ENCODE measurements at places on chromosomes 7 and 10. TPM values are rescaled to one million over a fixed set of nuclear protein-coding genes. Genes with fewer than 3 reads are reported as not detected.

Gene HTR5A
- total RNA-seq: not detected

- DNase-seq: peak; percentile 90
- no peaks in the 10 kb centered on the region for H3K36me3 ChIP-seq
- H3K4me1 ChIP-seq: peaks cover 11% of the 10 kb centered on the region
- peak overlapping the region; percentile 87 for H3K27ac ChIP-seq
Observed at GRCh38 chr7:101017064-101017777, 2.7 kb upstream of the MUC17 start.

GRCh38 chr7:50661345-50662040, 96.3 kb upstream of the DDC start:
- no peak overlapping the region for H3K27ac ChIP-seq
- no peaks in the 10 kb centered on the region for H3K27me3 ChIP-seq
- H3K36me3 ChIP-seq: peaks cover 32% of the 10 kb centered on the region
- H3K4me1 ChIP-seq: peaks cover 37% of the 10 kb centered on the region

DNA sequence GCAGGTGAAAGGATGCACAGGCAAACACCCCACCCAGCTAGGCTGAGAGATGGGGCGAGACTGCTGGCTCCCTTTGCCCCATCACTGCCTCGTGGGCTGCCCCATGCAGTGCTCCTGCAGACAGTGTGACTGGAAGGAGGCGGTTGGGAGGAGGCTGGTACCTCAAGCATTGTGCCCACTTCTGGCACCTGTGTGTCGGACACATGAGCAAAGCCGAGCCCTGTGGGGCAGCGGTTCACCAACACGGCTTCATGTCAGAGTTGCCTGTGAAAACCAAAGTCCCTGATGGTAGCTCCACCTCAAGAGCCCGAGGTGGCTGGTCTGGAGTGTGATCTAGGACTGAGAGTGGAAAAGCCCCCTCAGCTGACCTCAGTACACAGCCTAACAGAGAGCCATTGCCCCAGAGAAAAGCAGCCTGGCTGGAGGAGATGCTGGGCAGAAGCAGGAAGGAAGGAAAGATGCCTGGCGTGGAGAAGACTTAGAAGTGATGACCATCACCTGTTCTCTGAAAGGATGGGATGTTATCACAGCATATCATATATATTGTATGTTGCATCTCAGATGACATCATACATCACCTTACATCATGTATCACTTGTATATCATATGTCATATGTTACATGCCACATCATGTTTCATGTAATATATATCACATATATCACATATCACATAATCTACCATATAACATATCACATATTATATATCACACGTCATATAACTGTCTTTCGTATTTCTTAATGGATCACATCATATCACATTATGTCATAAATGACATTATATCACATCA, 75.6 kb downstream of the ADCY1 start:
- no peaks in the 10 kb centered on the region for H3K27me3 ChIP-seq
- no peak overlapping the region for H3K4me3 ChIP-seq
- peak; percentile 82 for DNase-seq
- no peak overlapping the region for H3K27ac ChIP-seq
- H3K36me3 ChIP-seq: no peaks in the 10 kb centered on the region

DNA sequence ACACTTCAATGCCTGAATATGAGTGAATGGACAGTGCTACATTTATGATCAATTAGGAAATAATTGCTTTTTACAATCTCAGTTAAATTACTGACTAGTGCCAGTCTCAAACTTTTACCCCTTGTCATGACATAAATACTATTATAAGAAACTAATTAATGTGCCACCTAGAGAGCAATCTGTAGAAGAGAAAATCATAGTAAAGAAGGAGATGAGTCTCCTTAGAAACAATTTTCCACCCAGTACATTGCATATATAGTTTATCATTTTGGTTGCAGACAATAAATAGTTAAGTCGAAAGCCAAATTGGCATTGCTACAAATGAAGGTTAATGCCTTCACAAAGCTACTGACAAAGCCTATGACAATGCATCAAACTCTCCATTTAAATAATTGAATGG, 68.6 kb downstream of the SLC13A1 start:
- no peak for DNase-seq
- H3K4me3 ChIP-seq: no peak overlapping the region
- H3K36me3 ChIP-seq: no peaks in the 10 kb centered on the region
- no peaks in the 10 kb centered on the region for H3K4me1 ChIP-seq
- no peak overlapping the region for H3K27ac ChIP-seq

Gene DNAJC1
- 38.4 TPM for total RNA-seq

DNA sequence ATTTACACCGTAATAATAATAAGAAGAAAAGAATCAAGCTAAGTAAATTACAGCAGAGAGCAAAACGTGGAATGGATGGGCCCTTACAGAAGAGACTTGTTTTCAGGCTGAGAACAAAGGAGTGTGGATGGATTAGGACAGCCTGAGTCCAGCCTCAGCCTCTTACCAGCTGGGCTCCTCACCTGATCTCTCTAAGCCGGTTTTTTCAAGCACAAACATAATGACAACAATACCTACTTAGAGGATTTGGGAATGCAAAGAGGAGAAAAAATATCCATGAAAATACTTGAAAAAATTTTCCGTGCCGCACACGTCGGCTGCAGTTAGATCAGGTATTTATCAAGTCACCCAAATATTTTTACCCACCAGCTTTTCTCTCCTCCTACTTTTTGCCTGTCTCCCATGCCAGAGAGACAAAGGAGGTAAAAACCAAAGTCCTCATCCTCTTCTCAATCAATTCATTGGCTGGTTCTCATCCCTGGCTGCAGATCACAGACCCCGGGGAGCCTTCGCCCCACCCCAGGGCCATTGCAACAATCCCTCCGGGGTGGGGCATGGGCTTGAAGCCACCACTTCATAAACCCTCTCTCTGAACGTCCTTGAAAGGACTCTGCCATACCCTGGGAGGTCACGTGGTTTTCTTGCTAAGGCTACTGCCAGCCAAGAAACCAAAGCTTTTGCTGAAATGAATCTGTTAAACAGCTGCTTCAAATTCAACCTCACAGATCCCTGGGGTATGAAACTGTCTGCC, 29.7 kb upstream of the GTF2I start:
- peaks cover 17% of the 10 kb centered on the region for H3K4me1 ChIP-seq
- no peaks in the 10 kb centered on the region for H3K27me3 ChIP-seq
- peak overlapping the region; percentile 56 for H3K27ac ChIP-seq
- H3K4me3 ChIP-seq: no peak overlapping the region
- H3K36me3 ChIP-seq: no peaks in the 10 kb centered on the region

Gene DNAJC12
- 12.0 TPM for total RNA-seq

Gene TBATA
- not detected for total RNA-seq

Gene STMP1
- total RNA-seq: 45.2 TPM

GRCh38 chr10:90437452-90437851, 420.4 kb downstream of the HTR7 start:
- no peak for DNase-seq
- peaks cover 4% of the 10 kb centered on the region for H3K4me1 ChIP-seq
- H3K4me3 ChIP-seq: no peak overlapping the region
- H3K36me3 ChIP-seq: no peaks in the 10 kb centered on the region
- H3K27me3 ChIP-seq: peaks cover 3% of the 10 kb centered on the region

DNA sequence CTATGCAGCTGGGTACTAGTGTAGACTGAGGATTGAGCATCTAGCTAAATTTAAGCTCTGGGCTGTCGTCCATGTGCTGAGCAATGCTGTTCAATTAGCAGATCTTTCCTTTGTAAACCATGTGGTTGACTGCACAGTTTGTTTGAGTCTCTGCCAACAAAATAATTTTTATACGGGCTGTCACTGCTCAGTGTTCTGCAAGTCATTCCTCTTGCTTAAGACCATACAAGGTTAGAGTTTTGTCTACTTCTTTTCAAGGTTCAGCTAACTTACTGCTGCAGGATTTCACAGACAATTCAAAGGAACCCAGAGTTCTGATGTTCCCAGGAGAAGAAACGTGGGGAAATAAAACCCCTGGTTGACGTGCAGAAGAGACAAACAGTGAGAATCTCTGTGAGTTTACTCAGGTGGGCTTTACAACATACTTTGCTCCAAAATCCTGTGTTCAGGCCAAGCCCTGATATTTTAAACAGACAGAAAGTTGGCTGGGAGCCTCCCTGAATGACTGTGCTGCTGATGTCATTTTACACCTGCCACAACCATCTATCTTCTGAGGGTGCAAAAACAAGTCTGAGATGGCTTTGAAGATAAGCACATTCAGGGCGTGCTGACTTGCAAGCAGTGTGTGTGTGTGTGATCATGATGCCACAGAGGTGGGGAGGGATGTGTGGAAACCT, 177.1 kb upstream of the SVIL start:
- peaks cover 21% of the 10 kb centered on the region for H3K4me1 ChIP-seq
- no peak overlapping the region for H3K27ac ChIP-seq
- DNase-seq: no peak
- H3K27me3 ChIP-seq: peaks cover 3% of the 10 kb centered on the region
- H3K4me3 ChIP-seq: no peak overlapping the region

- H3K27me3 ChIP-seq: no peaks in the 10 kb centered on the region
- H3K4me3 ChIP-seq: no peak overlapping the region
- no peak for DNase-seq
- no peak overlapping the region for H3K27ac ChIP-seq
Observed at GRCh38 chr7:158903897-158904541, 47.7 kb downstream of the DYNC2I1 start.

Gene CHRM2
- 30.0 TPM for total RNA-seq

Gene NPY4R
- total RNA-seq: not detected

- peaks cover 32% of the 10 kb centered on the region for H3K36me3 ChIP-seq
- no peak for DNase-seq
- H3K4me1 ChIP-seq: no peaks in the 10 kb centered on the region
Observed at GRCh38 chr7:44761207-44762161, 12.8 kb downstream of the ZMIZ2 start.

Gene EPHB4
- total RNA-seq: 88.9 TPM

Gene BAG3
- 41.0 TPM for total RNA-seq

DNA sequence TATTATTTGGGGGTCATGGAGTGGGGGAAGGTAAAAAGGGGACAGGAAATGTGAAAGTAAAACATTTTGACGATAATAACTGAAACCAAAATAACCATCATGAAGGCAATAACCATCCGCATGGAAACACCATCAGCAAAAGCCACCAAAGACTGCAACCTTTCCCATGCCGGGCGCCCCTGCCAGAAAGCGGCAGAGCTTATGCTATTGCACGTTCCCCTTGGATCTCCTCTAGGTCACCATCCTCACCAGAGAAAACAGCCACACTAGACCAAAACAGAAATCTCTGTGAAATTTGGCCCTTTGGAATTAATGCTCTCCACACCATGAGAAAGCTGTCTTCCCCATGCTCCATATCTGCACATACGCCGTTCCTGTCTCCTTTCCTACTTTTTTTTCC, 31.1 kb downstream of the DRGX start:
- no peaks in the 10 kb centered on the region for H3K27me3 ChIP-seq
- no peak overlapping the region for H3K27ac ChIP-seq
- DNase-seq: no peak
- H3K4me3 ChIP-seq: no peak overlapping the region
- H3K4me1 ChIP-seq: peaks cover 22% of the 10 kb centered on the region
